Kidney (tissue), 22 donors: ENCODE measurements at places on chromosomes 3 and 15. TPM values are rescaled to one million over a fixed set of nuclear protein-coding genes. Genes with fewer than 3 reads are reported as not detected.
A peak's percentile ranks its signal among the peaks of the same experiment; 100 is the strongest.

GRCh38 chr3:27508424-27508823, 24.2 kb upstream of the SLC4A7 start:
- H3K4me3 ChIP-seq: no peak overlapping the region
- H3K27ac ChIP-seq: no peak overlapping the region
- no peaks in the 10 kb centered on the region for H3K36me3 ChIP-seq
- no peaks in the 10 kb centered on the region for H3K27me3 ChIP-seq
- DNase-seq: no peak

The SLC51B gene
- 2.9 TPM for total RNA-seq

DNA sequence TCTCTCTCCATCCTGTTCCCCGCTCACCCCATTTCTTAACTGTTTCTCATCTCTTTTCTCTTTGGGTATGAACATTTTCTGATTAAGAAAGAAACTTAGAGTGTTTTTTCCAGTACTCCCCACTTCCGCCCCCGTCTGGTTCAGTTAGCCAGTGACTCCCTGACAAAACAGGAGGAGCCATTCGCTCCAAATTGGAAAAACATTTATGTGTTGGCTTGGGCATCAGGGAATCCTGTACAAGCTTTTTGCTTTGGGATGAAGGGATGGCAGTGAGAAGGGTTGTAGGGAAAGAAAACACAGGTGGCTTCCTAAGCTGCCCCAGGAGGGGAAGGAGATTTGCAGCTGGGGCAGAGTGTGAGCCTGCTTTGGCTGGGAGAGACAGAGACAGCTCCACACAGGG, 47.0 kb downstream of the BOC start:
- no peaks in the 10 kb centered on the region for H3K27me3 ChIP-seq
- H3K4me3 ChIP-seq: no peak overlapping the region
- H3K27ac ChIP-seq: no peak overlapping the region
- peaks cover 10% of the 10 kb centered on the region for H3K4me1 ChIP-seq
- no peak for DNase-seq

The SPSB4 gene
- 0.57 TPM for total RNA-seq

DNA sequence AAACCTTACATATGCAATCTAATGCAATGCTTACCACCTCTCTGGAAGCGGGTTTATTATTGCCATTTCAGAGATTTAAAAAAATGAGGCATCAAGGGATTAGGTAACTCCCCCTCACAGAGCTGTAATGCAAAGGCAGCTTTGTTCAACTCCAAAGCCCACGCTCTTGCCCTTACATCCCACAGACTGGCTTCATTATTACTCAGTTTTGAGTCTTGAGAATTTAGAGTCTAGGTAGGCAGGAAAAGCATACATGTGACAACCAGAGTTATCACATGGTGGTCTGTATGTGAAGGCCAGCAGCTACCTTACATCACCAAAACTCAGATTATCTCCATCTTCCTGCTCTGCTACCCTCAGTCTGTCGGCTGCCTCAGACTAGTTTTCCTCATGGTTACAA, 326.9 kb downstream of the UACA start:
- H3K36me3 ChIP-seq: no peaks in the 10 kb centered on the region
- no peak for DNase-seq
- no peaks in the 10 kb centered on the region for H3K4me1 ChIP-seq
- H3K4me3 ChIP-seq: no peak overlapping the region
- H3K27ac ChIP-seq: no peak overlapping the region

- H3K4me1 ChIP-seq: peaks cover 5% of the 10 kb centered on the region
- DNase-seq: no peak
- H3K36me3 ChIP-seq: no peaks in the 10 kb centered on the region
- no peaks in the 10 kb centered on the region for H3K27me3 ChIP-seq
- no peak overlapping the region for H3K27ac ChIP-seq
Measured at GRCh38 chr3:61985020-61985419, 388.3 kb downstream of the FEZF2 start.

The CALML4 gene
- 17.4 TPM for total RNA-seq

DNA sequence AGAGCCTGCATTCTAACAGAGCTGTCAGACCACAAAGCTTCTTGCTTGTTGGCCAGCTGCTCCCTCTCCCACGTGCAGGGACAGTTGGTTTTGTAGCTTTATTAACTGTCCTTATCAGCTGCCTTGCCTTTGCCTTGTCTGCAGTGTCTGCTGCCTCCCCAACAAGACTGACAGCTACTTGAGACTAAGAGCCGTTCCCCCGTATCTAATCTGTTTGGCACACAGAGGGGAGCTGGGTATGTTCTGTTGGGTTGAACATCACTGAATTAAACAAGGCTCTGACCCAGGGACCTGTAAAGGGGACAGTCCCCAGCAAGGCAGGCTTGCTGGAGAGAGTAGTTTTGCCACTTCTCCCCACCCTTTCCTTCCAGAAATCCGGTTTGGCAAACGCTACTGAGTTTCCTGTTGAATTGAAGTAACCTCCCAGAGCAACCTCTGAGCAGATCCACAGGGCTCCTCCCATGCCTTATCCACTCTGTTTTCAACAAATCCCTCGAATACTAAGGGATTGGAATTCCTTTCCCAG, 116.1 kb downstream of the ANP32A start:
- no peaks in the 10 kb centered on the region for H3K4me1 ChIP-seq
- no peak overlapping the region for H3K27ac ChIP-seq
- peak; percentile 36 for DNase-seq
- no peak overlapping the region for H3K4me3 ChIP-seq
- H3K36me3 ChIP-seq: no peaks in the 10 kb centered on the region

The ACTRT3 gene
- total RNA-seq: 2.9 TPM

The GALNT15 gene
- total RNA-seq: 39.9 TPM

- H3K4me3 ChIP-seq: no peak overlapping the region
- H3K27me3 ChIP-seq: no peaks in the 10 kb centered on the region
- H3K4me1 ChIP-seq: no peaks in the 10 kb centered on the region
- no peak for DNase-seq
Measured at GRCh38 chr15:28129231-28129848, 30.2 kb upstream of the OCA2 start.
